ENCODE measurements at places on chromosomes 16 and 17.

DNA sequence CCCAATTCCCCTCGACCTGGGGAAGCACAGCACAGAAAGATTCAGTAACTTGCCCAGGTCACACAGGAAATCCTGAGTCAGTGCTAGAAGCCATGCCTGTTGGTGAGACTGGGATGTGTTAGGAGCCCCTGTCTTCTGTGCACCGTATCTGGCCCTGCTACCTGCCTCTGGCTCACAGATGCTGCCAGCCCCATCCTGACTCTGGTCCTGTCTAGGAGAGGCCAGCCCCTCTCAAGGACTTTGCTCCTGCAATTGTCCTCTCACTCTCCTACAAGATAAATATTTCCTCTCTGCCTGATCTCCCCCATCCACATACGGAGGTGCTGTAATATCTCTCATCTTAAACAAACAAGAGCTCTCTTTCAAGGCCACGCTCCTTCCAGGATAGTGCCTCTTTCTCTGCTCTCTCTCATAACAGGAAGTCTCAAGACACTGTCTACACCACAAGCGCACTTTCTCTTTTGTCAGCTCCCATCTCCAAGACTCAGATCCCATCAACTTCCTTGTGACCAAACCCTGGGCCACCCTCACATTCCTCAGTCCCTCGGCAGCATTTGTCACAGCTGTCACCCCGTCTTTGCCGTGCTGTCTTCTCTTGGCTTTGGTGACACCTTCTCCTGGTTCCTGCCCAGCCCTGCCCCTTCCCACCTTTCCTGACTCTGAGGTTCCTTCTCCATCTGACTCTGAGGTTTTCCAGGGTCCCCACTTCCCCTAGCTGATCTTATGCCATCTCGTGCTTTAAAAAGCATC lies 1.9 kb downstream of the SLC13A2 start:
- no peak for DNase-seq

DNA sequence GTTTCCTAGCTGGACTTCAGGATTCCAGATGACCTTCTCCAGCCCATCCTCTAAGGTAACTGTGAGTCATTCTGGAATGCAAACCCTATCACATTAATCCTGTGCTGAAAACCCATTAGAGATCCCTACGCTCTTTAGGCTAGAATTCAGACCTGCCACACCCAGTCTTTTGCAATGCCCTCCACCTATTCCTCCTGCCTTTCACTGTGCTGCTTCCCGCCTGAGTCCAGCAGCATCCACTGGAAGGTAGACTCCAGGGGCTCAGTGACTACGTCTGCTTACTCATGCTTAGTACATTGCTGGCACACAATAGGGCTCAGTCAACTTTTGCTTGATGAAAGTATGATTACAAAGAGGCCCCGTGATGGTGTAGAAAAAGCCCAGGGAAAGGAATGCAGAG lies 121.1 kb downstream of the SPACA3 start:
- DNase-seq, result no peak

GRCh38 chr17:1498233-1498632 lies 5.7 kb upstream of the MYO1C start:
- DNase-seq, result no peak

DNA sequence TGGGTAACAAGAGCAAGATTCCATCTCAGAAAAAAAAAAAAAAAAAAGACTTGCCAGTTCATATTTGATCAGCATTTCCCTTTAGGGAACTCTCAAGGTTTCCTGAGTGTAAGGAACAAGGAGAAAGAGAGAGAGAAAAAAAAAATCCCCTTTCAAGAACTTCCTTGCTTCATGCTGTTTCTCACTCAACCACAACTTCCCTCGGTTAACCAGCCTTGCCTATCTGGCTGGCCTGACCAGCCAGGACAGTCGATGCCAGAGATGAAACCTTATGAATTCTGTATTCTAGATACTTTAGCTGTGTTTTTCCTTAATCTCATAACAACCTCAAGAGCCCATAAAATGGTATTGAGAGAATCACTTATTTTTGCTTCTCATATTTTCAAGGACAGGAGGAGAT lies 2.6 kb upstream of the N4BP1 start:
- no peak for DNase-seq

GRCh38 chr17:7107012-7107754 lies 7.4 kb downstream of the ASGR2 start:
- DNase-seq, result no peak

DNA sequence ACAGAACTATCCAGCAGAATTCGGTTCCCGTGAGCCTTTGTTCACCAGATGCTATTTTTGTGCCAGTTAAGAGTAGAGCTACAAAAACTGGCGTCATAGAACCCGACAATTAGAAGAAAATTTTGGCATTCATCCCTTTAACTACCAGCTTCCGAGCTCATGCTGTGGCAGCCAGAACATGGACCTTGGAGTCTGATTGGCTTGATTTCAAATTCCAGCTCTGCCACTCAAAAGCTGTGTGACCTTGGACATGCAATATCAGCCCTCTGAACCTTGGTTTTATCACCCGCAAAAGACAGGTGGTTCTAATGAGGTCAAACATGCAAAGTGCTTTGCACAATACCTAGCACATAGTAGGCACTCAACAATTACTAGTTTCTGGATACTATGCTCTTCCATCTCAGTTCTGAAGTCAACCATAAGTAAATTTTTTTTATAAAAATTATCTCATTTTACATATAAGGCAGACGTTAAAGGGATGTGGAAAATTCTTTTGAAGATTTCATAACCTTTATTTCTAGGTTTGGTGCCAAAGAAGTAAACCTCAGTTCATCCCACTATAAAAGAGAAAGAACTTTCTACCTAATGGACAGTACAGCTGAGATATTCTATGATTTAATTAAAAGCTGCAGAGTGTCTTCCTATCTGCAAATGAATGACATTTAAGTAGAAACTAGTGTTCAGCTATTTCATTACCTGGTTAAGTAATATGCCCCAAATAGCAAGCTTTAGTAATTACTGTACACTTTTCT lies 331.5 kb downstream of the HAPSTR1 start:
- no peak for DNase-seq
